ENCODE measurements at places on chromosomes 5 and 9.

DNA sequence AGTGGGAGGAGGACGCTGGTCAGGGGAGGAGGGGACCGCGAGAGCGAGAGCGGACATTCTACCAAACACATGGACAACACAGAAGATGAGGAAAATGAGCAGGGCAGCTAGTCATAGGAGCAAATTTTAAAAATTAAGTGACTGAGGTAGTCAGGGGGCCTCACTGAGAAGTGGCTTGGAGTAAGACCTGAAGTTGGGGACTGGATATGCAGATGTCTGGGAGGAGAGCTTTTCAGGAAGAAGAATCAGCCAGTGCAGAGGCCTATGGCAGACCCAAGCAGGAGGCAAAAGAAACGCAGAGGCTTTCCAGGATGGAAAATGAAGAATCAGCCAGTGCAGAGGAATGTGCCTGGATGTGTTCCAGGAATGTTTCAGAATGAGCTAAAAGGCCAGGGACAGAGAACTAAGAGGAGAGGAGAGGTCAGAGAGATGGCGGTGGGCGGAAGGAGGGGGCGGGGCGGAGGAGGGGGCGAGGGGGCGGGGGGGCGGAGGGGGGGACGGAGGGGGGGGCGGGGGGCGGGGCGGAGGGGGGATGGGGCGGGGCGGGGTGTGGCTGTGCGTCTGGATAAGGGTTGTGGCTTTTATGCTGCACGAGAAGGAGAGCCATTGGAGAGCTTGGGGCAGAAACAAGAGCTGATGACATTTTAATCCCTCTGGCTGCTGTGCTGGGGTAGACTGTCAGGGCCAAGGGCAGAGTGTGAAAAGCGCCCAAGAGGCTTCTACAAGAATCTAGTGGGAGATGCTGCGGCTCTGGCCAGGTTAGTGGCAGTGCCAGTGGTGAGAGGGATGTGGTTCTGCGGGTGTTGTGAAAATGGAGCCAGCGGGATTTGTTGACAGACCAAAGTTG, 129.6 kb downstream of the KCNIP1 start:
- DNase-seq = no peak

- no peak for DNase-seq
Observed at GRCh38 chr9:259405-260404, 45.0 kb downstream of the DOCK8 start.

DNA sequence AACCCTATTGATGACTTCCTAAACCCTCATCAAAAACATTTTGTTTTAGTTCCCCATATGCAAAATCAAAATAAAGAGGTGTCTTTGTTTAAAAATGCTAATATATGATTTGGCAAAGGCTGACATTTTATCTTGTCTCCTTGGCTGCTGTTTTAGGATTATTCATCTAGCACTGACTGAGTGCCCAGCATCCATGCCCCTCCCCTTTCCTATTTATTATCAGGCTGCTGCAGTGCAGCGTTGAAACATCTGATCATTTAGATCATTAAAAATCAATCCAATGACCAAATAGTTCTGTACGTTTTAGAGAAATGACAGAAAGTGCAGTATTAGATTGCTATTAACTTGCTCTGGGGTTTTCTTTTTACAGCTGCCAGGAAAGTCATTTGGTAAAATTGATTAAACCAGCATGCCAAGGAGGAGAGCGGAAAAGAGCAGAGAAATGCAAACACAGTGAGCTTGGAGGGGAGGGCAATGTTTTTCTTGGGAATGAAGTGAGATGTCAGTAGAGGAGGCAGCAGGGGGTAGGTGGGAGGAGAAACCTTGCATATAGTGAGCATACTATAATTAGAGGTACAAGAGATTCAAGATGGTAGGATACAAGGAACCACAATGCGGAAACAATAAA, 286.3 kb downstream of the PDE4D start:
- DNase-seq = no peak

DNA sequence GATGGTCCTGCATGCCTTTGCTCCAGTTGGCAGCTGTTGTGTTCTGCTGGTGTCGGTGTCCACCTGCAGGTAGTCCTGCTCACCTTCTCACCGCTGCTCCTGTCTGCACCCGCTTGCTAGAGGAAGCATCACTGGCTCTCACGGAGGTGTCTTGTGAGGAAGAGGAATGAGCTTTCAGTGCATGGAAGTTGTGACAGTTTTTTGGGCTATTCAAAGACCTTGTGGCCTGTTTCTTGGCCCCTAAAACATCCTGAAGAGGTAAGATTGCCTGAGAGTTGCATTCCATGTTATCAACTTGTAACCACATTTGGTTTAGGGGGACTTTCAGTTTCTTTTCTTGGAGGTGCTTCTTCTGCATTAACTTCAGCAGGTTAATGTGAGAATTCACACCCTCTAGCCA, 85.6 kb downstream of the MACROH2A1 start:
- no peak for DNase-seq

DNA sequence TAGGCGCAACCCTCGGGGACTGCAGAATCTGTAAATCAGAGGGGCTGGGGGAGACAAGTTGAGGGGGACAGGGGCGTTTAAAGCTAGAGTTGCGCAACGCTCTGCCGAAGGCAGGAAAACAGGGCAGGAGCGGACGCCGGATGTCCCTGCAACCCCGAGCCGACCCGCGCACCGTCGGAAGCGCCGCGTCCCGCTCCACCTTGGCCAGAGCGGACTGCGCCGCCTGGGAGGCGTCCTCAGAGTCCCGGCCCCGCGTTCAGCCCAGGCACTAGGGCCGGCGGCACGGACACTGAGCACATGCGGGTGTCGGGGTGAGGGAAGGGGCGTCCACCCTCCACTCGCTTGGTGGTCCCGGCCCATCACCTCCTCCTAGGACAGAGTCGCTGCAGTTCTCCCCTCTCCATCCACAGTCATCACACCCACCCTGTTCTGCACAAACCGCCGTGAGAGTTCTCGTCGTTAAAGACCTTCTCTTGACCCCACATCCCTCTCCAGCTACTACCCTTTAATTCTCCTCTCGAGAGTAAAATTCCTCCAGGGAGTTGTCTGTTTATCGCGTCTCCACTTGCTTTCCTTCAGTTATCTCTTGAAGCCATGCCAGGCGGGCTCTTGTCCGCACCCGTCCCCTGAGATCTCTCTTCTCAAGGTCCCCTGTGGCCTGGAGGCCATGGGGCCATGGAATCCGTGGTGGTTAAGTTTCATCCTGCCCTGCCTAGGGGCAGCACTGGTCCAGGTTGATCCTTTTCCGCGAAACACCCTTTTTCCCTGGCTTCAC, 796 bp upstream of the PDLIM7 start:
- DNase-seq = no peak

All from stimulated activated CD4-positive, alpha-beta T cell treated with anti-CD3 and anti-CD28 coated beads, Interleukin-1b, Interleukin-23, amount 100 ng/mL, for 1 hour (primary cell).